ENCODE measurements at places on chromosomes 1 and 21. TPM values are rescaled to one million over a fixed set of nuclear protein-coding genes. Genes with fewer than 3 reads are reported as not detected.

LYPD8 gene
- total RNA-seq: not detected

GRCh38 chr1:178310685-178311105 is 186.1 kb downstream of the CLEC20A start:
- DNase-seq: no peak

DNA sequence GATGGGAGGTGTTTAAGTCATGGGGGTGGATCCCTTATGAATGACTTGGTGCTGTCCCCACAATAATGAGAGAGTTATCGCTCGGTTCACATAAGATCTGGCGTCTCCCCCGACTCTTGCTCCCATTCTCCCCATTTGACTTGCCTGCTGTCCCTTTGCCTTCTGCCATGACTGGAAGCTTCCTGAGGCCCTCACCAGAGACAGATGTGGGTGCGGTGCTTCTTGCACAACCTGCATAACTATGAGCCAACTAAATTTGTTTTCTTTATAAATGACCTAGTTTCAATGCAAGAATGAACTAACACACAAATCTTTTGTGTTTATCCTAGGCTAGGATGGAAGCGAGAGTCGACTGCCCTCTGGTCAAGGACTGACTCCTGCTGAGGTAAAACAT is 31.2 kb upstream of the CDC14A start:
- DNase-seq: no peak

GRCh38 chr1:70617728-70618127 is 206.7 kb downstream of the CTH start:
- no peak for DNase-seq

HSD3B2 gene
- not detected for total RNA-seq

GRCh38 chr1:29975036-29975694 is 738.8 kb downstream of the PTPRU start:
- DNase-seq: no peak

- no peak for DNase-seq
Observed at GRCh38 chr1:151221616-151222015, 23.3 kb downstream of the PIP5K1A start.

DCST1 gene
- total RNA-seq: not detected

KLHL17 gene
- total RNA-seq: 4.8 TPM

DNA sequence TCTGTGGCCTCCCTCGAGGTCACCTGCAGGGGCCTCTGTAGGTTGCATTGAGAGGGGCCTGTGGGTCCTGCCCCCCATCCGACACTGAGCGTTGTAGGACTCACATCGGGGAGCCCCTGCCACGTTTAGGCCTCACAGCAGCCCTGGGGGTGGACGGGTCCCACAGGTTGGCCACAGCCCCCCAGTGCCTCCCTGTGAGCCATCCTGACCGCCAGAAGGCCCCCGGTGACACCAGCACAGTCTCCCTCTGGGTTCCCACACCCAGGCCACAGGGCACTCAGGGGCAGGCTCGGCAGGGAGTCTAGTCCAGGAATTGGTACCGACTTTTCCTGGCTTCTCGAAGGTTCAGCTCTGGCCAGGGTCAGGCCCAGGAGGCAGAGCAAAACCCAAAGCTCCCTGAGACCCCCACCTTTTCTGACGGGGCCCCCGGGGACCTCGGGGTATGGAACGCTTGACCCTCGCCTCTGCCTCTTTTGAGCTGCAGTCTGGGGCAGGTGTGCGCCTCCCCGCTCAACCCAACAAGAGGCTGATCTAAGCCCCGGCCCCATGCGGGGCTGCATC is 13.9 kb upstream of the POFUT2 start:
- no peak for DNase-seq

TMEM81 gene
- total RNA-seq: 1.7 TPM

MYOG gene
- total RNA-seq: 0.16 TPM

- no peak for DNase-seq
Observed at GRCh38 chr1:101239095-101240040, 2.5 kb downstream of the S1PR1 start.

DNA sequence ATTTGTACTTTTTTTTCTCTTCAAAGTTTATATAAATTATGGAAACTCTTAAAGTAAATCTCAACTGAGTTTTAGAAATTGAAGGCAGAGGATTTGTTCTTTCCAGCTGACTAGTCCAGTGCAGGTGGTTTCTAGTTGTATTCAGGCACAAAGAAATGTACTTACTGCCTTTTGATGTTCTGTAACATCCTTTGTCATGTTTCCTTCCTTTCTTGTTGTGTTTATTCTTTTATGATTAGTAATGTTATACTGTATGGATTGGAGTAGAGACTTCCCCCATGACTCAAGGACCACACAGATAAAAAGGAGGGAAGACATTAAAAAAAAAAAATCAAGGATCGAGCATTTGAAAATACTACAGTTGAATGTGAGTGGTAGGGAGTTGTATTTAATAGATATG is 8.0 kb downstream of the HIPK1 start:
- DNase-seq: no peak

DNA sequence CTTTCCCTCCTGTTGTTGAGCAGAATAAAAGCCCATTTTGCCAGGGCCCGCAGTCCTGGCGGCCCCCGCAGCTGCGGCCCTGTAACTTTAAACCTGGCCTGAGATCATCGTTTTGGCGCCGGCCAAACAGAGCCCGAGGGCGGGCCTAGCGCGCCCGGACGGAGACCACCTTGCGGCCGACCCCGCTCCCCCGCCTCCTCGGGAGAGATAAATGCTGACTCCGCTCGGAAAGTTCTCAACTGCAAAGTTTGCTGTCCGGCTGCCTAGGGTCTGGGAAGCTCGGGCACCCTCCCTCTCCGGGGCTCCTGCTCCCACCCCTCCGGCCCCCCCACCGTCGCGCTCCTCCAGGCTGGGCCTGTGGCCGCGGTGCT is at the start of gene PDPN:
TSS of gene PDPN (plus strand) at position 238 of the 371 bp plus-strand sequence. CDS start 202 bp downstream, outside the sequence.
- no peak for DNase-seq

ALDH4A1 gene
- 50.3 TPM for total RNA-seq

DNA sequence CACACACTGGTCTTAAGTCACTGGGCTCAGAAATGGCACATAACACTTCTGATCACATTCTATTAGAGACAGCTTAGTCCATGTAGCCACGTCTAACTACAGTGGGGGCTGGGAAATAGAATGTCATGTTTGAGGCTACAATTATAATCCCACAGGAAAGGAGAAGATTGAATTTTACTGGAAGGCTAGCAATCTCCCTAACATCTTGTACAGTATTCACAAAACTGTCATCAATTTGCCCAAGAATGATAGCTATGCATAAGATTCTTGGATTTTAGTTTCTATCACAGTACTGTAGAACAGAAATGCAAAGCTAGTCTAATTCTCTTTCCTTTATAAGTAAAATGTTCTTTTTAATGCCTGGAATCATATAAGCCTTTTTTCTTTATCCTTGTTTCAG is 12.7 kb upstream of the ZMYM6 start:
- no peak for DNase-seq

GRCh38 chr1:9539829-9540550 is 725 bp downstream of the SLC25A33 start:
- DNase-seq: peak; percentile 78

DNA sequence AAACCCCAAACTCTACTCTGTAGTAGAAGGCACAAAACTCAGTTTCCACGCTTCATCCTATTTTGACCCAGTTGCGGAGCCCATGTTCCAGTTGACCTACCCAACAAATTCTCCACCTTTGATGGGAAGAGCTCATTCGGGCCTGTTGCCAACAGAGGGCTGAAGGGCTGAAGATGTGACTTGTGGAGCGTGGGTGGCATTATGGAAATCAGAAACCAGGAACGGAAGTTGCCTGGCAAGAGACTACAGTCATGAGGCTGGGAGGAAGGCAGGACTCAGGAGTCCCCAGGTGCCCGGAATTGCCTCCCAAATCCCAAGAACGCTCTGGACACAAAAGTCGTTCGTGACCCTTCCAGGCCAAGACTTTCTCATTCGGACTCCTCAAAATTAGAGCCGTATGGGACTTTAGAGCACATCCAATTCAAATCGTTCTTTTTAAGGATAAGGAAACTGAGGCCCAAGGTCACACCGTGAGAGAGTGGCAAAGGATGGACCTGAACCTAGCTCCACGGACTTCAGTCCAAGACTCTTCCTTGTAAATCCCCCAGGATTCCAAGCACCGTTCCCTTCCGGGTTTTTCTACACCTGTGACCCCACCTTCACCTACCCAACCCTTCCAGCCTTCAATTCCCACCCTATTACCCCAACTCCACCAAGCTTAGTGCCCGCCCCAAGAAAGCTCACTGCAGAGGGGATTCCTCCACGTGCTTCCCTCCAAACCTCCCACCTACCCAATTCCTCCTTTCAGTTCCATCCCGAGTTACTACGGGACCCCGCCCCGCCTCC is 739 bp downstream of the SMG5 start:
- no peak for DNase-seq

GRCh38 chr1:23444596-23445390 is 20.2 kb upstream of the TCEA3 start:
- no peak for DNase-seq

- no peak for DNase-seq
Observed at GRCh38 chr1:20700636-20701215, 17.1 kb downstream of the KIF17 start.

DNA sequence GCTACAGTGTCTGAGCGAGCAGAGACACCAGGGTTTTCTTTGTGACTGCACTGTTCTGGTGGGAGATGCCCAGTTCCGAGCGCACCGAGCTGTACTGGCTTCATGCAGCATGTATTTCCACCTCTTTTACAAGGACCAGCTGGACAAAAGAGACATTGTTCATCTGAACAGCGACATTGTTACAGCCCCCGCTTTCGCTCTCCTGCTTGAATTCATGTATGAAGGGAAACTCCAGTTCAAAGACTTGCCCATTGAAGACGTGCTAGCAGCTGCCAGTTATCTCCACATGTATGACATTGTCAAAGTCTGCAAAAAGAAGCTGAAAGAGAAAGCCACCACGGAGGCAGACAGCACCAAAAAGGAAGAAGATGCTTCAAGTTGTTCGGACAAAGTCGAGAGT is 2.7 kb downstream of the ZBTB18 start:
- DNase-seq: no peak

GRCh38 chr1:70008660-70009059 is 196.7 kb downstream of the LRRC40 start:
- DNase-seq: no peak

DNA sequence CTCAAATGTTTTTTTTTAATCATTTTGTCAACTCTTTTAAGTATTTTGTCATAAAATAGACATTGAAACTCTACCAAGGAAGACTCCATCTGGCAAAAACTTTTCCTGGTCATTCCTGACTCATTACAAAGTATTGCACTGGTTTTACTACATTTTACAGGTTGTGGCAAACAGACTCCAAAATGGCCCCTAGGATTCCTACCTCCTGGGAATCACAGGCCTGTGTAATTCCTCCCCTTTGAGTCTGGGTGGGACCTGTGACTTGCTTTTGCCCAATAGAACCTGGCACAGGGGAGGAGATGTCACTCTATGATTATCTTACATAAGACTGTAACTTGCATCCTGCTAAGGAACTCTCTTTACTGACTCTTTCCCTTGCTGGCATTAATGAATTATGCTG is 123.6 kb upstream of the KCNJ6 start:
- no peak for DNase-seq

- no peak for DNase-seq
Observed at GRCh38 chr1:9186082-9186859, 48.3 kb upstream of the H6PD start.

DNA sequence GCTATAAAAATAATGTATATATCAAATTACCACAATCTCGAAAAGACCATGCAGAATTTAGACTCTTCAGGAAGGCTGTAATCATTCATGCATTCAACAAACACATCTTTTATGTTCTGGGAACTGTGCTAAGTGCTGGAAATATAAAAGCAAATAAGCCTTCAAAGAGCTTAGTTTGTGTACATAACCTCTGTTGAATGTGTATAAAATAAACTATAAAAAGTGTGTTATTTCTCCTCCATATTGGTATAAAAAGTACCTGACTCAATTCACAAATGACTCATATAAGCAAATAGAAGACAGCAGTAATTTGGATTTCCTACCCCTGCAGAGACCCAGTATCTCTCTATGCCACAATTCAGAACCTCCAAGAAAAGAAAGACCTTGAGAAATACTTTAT is 36.8 kb downstream of the RAB3GAP2 start:
- no peak for DNase-seq

BRDT gene
- not detected for total RNA-seq

PRRX1 gene
- 124 TPM for total RNA-seq
